Substantia nigra (tissue), 51 donors: ENCODE measurements at places on chromosomes 16 and 17.

DNA sequence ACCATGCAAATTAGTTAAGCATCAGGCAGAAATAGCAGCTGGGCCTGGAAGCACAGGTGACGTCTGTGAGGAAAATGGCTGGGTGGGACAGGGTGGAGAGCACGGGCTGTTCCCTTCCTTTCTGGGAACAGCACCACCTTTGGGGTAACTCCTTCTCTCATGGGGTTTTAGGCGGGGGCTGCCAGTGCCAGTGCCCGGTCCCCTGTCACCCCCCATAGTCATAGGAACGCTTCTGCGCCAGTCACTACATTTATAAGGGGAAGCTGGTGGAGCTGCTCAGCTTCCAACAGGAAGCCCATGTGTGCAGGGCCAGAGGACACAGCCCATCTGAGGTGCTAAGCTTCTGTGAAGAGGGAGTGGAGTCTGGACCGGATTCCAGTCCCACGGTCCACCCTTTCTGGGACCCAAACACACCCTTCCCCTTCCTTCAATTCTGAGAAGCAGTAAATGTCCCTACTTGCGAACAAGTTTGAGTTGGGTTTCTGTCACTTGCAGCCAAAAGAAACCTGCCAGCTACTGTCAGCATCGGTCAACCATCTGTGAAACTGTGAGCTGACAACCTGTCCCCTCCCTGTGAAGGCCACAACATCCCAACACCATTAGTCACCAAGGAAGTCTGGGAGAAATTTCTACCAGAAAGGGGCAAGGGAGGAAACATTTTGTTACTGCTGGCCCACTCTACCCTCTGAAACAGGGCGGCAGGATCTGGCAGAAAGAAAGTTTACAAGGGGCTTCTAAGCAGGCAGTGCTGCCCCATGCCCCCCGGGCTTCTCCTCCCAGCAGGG, 86.0 kb upstream of the AMZ2 start:
- no peak for DNase-seq

DNA sequence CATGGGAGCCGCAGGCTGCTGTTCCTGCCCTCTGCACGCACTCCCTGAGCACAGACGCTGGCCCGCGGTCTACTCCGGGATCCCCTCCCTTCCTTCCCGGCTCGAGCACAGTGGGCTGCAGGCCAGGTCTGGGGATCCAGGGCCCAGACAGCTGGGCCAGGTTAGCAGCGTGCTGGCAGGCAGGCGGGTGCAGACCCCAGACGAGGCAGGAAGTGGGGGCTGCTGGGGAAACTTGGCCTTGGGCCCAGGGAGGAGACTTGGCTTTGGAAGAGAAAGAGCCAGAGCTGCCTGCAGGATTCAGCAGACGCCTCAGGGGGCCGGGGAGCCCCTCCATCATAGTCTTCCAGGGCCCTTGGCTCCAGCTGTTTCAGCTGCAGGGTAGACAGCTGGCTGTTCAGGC, 30.2 kb upstream of the ABCC3 start:
- no peak for DNase-seq

DNA sequence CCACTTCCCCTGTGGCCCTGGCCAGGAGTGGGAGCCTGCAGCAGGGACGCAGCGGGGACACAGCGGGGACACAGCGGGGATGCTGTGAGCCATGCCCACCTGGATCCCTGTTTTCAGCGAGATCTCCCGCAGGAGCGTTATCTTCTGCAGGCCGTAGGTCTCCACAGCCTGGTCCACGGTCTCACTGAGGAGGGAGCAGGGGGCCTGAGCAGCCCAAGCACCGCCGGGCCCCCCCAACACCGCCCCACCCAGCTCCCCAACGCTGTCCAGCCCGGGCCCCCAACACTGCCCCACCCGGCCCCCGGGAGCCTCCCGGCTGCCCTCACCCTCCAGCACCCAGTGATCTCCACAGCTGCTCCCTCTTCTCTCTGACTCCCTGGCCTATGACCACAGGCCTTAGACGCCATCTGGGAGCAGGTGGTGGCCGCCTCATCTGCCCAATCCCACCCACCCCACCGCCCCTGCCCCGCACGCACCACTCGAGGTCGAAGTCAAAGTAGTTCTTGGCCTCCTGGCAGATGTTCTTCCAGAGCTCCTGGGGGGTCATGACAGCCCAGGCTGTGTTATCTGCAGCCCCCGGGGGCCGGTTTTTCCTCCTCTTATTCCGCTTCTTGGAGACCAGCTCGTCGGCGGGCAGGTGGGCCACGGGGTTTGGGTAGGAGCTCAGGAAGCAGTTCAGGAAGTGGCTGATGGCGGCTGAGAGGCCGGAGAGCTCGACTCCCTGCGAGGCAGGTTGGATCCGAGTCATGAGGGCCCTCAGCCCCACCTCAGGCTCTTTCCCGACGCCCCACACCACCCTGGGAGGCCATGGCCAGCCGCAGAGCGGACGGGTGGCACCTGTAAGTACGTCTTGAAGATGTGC, 17.0 kb downstream of the CLUH start:
- no peak for DNase-seq

DNA sequence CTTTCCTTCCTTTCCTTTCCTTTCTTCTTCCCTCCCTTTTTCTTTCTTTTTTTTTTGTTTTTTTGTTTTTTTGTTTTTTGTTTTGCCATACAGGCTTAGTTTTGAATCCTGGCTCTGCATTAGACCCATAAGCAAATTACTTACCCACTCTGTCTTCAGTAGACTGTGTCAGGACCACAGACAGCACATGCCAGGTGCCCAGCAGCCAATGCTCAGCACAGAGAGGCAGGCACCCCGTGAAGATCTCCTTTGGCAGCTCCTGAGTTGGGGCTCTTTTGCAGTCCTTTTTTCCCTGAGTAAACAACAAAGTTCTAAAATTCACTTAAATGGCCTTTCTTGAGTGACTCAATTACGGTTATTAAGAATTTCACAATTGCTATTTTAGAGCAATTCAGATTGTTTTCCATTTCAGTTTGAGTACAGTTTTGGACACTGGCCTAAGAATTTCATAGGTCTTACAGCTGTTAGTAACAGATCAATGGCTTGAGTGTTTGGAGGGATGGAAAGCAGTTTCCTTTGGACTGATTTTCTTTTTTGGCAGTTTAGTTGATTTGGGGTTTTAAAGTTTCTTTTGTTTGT, 26.2 kb upstream of the SLC5A11 start:
- DNase-seq: no peak

- no peak for DNase-seq
Measured at GRCh38 chr16:4115949-4116318, 308 bp downstream of the ADCY9 start.

GRCh38 chr16:30659507-30660423, 1.5 kb downstream of the FBRS start:
- no peak for DNase-seq

DNA sequence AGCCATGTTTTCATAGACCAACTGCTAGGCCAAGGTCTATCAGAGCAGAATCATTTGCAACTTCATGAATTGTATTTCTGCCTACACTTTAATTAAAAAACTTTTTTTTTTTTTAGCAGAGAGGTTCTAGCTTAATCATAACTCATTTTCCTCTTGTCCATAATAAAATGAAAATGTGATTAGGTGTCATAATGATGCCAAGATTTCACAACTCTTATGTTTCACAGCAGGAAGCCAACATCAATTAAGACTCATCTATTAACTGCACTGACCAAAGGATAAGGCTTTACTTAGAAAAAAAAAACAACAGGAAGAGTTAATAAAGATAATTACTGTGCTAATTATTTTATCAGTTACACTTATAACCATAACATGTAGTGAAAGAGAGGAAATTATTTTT, 18.9 kb upstream of the RNF43 start:
- no peak for DNase-seq

DNA sequence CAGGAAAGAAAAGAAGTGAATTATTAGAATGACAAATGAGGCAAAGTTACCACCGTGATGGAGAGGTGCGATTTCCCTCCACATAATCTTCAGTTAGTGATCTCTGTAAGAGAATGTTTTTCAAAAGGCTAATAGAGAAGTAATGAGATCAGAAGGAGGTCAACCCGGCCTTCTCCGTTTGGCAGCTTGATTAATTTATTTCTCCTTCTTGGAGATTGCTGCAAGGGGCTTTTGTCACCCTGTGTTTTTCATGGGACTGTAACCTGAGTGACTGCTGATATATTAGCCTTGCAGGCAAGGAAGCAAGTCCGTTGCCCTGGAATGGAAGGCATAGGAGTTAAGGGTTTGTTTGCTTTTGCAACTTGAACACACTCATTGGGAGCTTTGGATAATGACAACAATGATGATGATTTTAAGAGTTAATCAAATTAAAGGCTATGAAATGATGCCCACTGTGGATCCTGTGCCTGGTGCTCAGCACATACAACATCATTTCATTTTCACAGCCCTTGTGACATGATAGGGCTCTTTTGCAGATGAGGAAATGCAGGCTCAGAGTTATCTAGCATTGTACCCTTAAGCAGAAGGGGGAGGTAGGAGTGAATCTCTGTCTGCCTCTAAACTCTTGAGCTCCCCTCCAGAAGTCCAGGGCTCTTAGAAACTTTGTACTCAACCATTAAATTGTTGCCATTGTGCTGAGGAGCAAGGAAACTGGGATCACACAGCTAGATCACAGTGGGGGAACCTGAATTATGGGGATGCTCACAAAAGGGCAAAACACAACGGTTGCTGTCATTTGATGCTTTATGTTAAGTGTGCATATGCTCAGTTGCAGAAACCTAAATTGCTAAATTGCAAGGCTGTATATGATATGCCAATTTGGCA, 226.3 kb downstream of the WWOX start:
- no peak for DNase-seq

DNA sequence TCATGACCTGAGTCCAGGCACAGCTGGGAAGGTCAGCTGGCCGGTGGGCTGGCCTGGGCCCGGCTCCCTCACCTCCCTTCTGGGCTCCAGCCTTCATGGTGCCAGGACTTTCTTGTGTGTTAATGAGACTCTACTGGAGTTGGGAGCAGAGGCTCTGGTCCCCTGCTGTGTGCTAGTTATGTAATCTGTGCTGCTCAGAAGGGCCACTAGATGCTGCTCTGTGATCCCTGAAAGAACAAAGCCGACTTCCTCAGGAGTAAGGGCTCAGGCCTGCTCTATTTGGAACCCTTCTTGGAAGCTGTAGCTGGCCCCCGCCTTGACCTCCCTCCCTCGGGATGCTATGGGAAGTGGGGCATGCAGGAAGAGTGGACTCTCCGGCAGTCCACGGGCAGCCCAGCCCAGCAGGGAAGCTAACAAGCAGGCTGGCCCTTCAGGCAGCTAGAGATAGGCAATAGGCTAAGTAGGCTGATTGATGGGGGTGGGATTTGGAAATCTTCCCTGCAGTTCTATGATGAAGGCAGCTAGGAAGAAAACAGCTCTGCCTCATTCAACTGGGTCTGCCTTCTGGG, 3.3 kb upstream of the CDK5R1 start:
- peak; percentile 60 for DNase-seq

DNA sequence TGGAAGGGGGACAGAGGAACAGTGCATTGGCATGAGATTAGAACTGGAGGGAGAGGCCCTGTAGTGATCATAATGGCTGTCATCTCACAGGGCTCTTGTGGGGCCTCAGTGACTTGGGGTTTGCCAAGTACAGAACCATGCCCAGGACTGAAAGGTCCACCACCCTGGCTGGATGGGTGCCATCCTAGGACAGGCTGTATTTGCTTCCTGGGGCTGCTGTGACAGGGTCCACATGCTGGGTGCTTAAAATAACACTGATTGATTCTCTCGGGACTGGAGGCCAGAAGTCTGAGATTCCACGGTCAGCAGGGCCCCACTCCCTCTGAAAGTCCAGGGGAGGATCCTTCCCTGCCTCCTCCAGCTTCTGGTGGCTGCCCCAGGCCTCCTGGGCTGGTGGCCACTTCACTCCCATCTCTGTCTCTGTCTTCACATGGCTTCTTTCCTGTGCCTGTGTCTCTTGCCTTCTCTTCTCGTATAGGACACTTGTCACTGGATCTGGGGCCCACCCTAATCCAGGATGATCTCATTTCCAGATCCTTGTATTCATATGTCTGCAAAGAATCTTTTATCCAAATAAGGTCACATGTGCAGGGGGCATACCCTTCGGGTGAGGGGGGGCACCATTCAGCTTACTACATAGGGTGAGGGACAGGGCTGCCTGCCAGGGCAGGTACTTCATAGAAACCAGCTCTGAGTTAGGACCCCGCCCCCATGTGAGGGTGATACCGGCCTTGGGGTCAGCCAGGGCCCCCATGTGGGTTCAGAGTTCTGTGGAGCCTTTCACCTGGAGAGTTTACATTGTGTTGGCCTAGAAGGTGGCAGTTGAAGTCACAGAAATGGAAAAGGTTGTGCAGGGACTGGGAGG, 52.6 kb downstream of the USP22 start:
- no peak for DNase-seq

GRCh38 chr17:72411124-72411563, 290.3 kb downstream of the SOX9 start:
- no peak for DNase-seq

DNA sequence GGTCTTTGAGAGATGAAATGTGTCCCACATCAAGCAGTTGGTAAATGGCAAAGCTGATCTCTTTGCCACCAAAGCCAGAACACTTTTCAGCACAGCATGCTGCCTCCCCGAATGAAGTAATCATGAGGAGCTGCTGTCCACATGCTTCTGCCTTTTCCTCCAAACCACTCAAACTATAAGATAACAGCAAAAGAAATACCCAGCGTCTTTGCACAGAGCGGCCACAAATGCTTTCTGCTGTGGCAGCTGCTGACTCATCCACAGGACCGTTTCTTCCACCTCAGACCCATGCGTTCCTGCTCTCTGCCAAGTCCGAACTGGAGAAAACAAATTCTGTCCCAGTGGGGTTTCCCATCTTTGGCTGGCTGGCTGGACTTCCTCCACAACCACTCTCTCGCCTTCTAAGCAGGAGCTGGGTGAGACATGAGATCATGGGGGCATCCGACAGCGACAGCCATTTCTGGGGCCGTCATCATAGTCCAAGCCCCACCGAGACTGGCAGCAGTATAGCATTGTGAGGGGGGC, 27.1 kb downstream of the TBC1D3B start:
- DNase-seq: no peak

- DNase-seq: no peak
Measured at GRCh38 chr17:65532101-65532890, 29.2 kb downstream of the AXIN2 start.

DNA sequence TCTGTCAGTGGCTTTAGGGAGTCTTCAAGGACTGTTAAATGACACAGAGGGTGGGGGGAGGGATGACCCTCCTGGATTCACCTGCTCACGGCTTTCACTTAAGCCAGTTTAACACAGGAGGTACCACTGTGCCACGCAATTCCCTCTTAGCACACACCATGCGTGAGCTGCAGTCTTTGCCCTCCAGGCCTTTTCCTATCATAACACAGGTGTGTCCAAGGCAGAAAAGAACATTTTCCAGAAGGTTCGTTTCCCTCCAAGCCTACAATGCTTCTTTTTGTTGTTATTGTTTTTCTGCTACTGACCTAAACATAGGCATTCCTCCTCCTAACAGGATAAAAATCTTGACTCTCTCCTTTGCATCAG, 1.1 kb downstream of the ZFHX3 start:
- DNase-seq: no peak

GRCh38 chr16:23464196-23464595, 11.2 kb upstream of the COG7 start:
- peak; percentile 11 for DNase-seq
